ENCODE measurements at places on chromosomes 5 and 9.

DNA sequence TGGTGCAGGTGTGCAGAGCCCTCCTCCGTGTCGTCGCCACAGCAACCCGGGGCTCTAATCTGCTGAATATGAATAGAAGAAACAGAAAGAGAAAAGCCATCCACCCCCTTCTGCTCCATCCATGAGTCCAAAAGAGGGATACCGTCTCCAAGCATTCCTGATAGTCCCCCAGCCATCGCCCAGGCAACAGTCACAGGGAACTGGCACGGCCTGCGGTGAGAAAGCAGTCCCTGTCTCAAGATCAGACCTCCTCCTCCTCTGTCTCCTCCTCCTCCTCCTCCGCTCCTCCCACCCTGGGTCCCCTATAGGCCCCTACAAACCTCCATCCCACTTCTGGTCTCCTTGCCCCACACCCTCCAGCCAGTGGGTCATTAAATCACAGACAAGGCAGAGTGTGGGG, 308.1 kb upstream of the MPDZ start:
- no peak for DNase-seq

GRCh38 chr5:36383942-36384341, 82.2 kb upstream of the RANBP3L start:
- DNase-seq: no peak

DNA sequence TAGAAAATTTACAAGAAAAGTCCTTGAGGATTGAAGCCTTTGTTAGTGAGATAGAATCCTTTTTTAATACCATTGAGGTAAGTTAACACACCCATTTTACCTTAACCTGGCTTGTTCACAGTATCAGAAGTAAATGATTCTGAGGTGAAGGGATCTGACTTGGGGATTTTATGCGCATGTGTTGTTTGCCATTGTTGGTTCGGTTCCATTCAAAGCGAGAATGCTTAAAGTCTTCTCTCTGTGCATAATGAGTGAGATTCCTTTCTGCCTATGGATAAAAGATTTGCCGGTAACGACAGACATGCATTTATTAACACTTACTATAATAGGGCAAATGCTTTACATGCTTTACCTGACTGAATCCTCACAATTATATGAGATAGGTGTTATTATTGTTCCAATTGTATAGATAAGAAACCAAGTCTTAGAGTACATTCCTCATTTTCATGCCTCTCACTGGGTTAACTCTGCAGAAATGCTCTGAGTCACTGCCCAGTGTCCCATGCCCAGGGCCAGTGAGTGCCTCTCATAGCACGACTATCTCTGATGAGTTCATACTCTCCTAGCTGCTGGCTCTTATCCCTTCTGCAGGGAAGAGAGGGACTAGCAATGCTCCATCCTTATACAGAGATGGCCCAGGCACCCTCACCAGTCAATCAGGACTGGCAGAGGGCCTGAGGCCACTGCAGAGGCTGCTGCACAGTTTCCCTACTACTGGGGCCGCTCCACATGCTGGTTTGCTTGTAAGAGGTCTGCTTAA, 54.4 kb downstream of the CMYA5 start:
- DNase-seq: no peak

DNA sequence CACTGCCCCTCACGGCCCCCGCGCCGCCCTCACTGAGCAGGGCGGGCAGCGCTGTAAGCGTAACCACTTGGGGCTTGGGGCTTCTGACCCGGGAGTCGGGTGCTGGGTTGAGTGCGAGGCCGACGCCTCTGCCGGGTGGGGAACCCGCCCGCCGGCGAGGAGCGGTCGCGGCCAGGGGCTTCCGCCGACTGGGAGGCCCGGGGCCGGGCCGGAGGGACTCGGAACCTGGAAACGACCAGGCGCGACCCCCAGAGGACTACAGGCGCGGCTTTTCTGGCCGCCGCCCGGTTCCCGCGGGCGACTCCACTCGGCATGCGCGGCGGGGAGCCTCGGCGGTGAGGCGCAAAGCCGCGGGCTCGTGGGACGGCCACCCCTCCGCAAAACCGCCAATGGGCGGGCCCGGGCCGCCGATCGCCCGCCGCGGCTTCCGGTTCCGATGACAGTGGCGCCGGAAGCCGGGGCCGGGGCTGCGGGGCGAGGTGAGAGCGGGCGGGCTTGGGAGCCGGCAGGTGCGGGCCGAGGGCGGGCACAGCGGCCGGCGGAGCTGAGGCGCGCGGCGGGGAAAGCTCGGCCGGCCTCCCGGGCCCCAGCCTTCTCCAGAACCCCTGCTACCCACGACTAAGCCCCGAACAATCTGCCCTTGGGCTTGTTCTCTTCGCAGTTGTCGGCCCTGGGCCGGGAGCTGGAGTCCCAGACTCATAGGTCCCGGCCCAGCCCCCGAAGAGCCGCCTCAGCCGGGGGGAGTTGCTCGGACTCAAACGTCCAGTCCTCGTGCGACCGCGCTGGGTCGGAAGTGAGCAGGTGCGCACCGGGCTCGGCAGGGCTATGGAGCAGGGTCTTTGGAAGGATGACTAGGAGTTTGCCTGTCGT, at the start of gene RMND5B:
Gene RMND5B (plus strand): TSS at position 439 of the 870 bp plus-strand sequence. CDS start 7,106 bp downstream, outside the sequence.
- peak; percentile 38 for DNase-seq

DNA sequence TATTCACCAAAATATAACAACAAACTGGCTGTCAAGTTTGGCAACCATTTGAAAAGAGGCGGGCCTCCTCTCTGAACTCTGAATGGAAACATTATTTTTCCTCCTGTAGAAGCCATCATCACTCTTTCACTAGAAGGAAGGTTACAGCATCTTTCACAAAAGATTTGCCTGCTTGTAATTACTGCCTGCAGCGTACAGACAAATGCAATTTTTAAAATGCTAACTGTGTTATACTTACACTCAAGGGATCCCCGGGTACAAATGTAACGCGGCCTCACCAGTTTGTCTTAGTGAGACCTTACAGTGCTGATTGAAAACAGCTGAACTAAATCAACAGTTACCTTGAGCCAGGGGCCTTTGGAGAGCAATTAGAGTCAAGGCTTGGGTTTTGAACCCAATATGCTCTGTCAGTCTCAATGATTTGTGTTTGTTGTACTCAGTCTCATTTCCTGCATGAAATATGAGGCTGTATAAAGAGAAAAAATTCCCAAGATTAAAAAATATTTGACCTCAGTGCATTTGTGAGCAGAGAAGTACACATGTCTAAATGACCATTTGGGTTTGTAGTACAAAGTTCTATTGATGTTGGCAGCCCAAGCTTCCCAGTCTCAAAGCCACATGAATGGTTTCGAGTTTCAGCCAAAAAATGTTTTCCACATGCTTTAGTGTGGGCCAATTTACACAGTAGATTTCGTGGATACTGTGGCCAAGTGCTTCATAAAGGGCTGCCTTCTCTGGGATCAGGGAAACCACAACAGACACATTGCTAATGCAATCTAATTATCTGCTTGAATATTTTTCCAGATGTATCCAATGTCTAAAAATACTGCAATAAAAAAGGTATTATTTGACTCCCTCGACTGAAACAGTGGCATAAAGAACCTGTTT, 500.0 kb downstream of the SPATA31D1 start:
- no peak for DNase-seq

GRCh38 chr5:60024104-60024503, 130.6 kb upstream of the PDE4D start:
- no peak for DNase-seq

- no peak for DNase-seq
Measured at GRCh38 chr9:128689820-128690683, 1.0 kb downstream of the SET start.

DNA sequence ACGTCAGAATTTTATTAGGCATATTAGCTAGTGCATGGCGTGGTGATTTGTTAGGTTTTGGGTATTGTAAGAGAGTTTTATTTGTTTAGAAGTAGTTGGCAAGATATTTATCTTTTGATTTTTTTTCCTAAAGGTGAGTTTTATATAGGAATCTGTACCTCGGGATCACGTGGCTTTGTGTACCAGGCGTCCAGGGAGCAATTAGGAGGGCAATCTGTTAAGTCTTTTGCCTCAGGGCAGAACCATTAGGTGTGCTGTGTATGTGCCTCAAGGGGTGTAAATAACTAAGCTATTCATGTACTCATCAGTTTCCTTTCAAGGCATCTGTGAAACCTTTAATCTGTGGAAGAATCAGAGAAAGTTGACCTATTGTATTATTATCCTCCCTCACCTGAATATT, 39.4 kb downstream of the ZSWIM6 start:
- no peak for DNase-seq

- no peak for DNase-seq
Measured at GRCh38 chr9:104879555-104880309, 48.2 kb downstream of the ABCA1 start.

GRCh38 chr9:123757960-123758359, 172.0 kb downstream of the DENND1A start:
- no peak for DNase-seq

- no peak for DNase-seq
Measured at GRCh38 chr9:130298662-130299279, 33.2 kb downstream of the HMCN2 start.

GRCh38 chr5:150035139-150035895, 34.8 kb downstream of the HMGXB3 start:
- DNase-seq: no peak

GRCh38 chr5:7271435-7272084, 124.4 kb upstream of the ADCY2 start:
- no peak for DNase-seq

DNA sequence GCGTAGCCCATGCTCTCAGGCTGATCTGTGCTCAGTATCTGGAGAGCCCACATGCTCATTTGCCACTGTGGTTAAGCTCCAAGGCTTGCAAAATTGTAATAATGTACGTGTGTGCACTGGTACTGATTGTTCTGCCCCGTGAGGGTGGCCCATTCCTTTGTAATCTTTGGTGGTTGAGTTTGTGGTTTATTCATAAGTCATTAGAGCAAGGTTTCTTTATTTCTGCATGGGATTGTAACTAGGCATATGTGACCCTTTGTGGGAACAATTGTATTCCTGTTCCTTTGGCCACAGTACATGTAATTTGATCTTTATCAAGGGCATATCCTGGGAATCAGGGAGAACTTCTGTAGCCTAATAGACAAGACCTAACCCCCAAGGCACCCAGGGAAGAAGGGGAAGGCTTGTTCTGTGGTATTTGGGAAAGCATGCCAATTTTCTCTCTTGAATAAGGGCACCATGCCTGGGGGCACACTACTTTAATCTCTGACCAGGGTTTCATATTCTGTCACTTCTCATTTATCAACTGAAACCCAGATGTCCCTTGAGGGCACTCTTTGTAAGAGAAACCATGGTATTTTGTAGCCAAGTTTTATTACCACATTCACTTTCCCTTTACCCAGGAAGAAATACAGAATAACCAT, 74.6 kb downstream of the NPR3 start:
- no peak for DNase-seq

GRCh38 chr5:135007305-135007704, 26.7 kb downstream of the PITX1 start:
- no peak for DNase-seq

DNA sequence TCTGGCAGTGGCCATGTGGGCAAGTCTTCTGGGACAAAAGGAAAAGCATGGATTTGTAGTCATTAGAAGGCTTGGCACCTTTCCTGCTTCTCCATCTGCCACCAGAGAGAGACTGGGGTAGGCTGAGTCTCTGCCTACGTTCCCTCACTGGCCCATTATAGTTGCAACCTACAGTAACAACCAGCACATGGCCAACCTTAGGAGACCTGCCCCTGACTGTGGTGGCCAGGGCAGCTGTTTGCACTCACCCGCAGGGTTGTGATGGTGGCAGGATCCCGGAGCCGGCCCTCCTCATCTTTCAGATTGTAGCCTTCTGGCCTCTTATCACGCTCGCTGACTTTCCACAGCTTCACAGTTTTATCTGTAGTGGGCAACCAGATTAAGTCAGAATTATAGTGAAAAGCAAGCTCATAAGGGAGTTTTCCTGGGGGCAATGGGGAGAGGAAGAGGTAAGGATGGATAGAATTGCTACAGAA, 174.9 kb upstream of the GPR151 start:
- DNase-seq: no peak

DNA sequence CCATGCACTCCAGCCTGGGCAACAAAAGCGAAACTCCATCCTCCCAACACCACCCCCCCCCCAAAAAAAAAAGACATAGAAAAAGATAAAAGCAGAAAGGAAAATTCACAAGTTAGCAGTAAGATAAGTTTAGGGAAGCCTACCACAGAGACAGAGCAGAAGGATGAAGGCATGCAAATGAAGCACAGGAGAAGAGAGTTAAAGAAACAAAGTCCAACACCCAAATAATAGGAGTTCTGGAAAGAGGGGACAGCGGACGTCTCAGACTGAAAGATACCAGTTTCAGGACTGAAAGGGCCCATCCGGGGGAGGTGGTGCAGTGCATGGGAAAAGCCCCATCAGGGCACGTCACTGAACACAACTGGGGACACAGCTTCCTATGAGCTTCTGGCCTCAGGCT, 54.3 kb downstream of the OTULIN start:
- no peak for DNase-seq
